ENCODE measurements at places on chromosomes 5 and 9. TPM values are rescaled to one million over a fixed set of nuclear protein-coding genes. Genes with fewer than 3 reads are reported as not detected.

DNA sequence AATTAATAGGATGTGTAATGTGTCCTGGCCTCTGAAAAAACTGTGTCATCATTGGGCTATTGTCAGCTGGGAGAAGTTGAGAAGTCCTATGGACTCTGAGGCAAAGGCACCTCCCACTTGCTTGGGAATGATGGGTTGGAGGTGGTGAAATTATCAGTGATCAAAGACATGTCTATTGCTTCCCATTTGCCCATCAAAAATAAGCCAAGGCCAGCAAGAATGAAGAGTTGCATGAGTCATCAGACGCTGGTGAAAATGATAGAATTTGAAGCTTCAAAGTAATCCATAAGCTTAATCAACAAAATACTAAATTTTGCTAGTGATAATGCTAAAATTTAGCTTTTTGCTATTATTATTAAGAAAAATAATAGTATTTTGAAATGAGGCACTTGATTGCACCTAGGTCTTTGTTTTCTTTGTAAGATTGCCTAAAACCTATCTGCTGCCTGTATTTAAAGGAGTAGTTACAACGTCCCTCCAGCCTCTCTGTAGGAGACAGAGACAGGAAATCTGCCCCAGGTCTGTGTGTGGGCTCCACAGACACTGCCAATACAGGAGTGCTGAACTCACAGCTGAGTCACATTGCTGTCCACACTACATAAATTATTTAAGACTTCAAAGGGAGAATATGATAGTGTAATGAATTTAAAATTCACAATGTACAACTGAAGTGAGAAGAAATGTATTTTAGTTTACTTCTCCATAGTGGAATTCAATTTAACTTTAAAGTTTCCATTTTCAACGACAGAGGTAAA lies 48.4 kb upstream of the APC start:
- no peak for DNase-seq

- no peak for DNase-seq
These were observed 179.8 kb downstream of the ENC1 start for GRCh38 chr5:74460694-74461093.

DNA sequence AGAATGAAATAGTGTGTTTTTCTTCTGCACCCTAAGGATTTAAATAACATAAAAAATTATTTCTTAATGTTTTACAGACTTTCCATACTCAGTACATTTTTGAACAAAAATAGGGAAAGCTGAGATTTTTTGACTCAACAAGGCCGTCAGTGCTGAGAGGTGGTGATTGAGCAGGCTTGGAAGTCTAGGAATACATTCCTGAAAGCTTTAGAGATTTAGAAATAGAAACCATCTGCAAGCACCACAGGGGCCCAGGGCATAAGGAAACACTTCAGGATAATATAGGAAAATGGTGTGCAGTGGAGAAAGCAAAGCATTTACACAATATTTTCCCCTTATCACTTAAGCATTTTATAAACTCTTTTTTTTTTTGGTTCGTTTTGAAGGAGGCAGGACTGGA lies 5.2 kb downstream of the BASP1 start:
- no peak for DNase-seq

DNA sequence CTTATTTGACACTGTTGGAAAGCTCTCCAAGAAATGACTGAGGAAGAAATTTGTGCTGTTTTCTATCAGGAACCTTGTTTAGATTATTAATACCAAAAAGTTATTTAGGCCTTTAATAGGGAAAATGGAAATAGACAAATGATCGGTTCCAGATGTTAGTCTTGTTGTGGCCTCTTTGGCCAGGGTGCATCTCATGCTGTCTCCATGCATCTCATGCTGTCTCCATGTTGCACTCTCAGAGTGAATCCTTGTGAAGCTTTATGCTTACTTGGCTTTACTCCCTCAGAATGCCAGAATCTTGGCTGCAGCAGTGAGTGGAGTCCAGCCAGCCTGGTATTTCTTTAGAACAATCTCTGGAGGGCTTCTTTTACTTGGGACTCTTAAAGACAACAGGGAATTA lies 185.5 kb downstream of the ARHGAP26 start:
- no peak for DNase-seq

- DNase-seq = no peak
These were observed 18.0 kb upstream of the GABBR2 start for GRCh38 chr9:98726735-98727134.

- no peak for DNase-seq
These were observed 10.7 kb upstream of the CERCAM start for GRCh38 chr9:128409978-128410377.

DNA sequence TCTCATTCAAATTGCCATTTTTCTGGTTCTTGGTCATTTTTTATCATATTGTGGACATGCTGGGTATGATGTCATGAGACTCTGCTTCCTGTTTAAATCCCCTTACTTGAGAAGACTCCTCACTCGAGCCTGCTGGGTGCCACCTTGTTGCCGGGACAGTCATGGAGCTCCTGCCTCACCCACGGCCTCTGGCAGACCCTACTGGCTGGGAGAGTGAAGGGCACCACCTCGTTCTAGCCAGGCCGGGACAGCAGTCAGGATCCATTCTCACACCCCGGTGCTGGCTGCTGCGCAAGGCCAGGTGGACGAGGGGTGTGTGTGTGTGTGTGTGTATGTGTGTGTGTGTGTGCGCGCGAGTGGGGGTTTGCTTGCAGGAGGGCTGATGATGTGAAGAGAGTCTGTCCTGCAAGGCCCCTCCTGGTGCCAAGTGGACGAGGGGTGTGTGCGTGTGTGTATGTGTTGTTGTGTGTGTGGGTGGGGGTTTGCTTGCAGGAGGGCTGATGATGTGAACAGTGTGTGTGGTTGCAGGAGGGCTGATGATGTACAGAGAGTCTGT lies 4.4 kb downstream of the CEP72 start:
- no peak for DNase-seq

DNA sequence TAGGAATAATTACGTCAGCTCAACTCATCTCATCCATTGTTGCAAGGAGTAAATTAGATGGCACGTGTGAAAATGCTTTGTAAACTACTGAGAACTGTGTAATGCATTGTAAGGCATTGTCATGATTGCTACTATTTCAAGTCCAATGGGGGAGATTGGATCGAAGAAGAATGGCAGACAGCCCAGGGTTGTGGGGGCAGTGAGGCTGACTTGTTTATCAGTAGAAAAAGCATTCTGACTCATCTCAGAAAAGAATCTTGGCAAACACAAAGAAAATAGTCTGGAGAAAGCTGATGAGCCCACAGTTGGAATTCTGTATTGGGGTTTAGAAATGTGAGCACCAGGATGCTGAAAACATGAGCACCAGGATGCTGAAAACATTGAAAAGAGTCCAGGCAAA lies 28.0 kb upstream of the DAP start:
- no peak for DNase-seq

DNA sequence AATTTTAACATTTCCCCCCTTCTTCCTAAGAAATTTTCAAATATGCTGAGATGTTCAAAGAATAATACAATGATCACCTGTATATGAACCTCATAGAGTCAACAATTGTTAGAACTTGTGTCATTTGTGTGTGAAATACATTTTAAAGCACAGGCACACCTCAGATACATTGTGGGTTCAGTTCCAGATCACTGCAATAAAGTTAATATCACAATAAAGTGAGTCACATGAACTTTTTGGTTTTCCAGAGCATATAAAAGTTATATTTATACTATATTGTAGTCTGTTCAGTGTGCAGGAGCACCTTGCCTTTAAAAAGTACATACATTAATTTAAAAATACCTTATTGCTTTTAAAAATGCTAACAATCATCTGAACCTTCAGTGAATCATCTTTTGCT lies 50.0 kb downstream of the MCCC2 start:
- DNase-seq = no peak

DNA sequence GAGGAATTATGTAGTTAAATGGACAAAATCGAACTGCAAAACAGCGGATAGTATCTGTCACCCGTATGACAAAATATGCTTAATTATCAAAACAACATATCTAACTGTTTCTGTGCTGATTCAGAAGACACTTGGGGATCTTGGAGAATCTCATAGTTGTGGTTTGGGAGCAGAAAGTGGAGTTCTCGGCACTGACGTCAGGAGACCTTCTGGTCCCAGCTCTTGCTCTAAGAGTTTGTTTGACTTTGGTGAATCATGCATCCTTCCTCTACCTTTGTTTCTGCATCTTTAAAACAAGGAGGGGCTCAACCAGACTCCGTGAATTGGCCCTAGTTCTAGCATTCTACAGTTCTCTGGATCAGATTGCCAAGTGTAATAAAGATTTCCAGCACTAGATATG lies 37.0 kb upstream of the TAF1L start:
- no peak for DNase-seq

GRCh38 chr5:90962481-90962880 lies 403.9 kb downstream of the ADGRV1 start:
- no peak for DNase-seq

- no peak for DNase-seq
These were observed 44.5 kb upstream of the GRHPR start for GRCh38 chr9:37377688-37378612.

DNA sequence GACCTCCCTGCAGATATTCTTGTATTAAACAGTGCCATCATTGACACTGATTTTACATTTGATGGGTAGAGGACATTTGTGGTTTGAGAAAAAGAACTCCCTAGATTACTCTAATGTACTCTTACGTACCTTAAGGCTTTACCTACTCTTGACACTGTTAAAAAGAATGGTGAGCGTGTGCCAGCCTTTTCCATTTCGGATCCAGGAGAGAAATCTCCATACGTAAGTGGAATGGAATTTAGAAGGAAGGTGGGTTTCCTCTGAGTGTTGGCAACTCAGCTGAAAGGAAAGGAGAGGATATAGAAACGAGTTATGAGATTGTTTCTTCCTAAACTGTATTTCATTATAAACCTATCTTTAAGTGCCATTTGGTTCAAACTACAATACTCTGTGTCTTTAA lies 40.9 kb downstream of the TNPO1 start:
- no peak for DNase-seq

DNA sequence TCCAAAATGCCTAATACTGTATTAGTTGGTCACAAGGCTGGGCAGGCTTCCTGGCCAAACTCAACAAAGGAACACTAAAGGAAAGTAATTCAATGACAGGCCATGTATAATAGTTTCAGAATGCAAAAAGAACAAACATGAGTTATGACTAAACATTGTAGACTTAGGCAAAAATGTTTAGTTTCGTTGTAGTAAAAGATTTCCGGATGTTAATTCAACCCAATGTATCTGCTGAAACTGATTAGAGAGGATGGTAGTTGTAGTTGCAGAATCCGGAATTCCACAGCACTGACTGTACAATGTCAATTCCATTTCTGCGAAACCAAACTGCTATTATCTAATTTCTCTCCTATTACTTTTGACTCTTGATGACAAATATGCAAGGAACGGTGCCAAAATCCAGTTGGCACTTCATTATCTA lies 117.9 kb upstream of the FST start:
- DNase-seq = no peak

GRCh38 chr5:145990170-145990569 lies 53.8 kb downstream of the SH3RF2 start:
- DNase-seq = no peak

- DNase-seq = no peak
These were observed 30.4 kb upstream of the LRRTM2 start for GRCh38 chr5:138905541-138905940.

DNA sequence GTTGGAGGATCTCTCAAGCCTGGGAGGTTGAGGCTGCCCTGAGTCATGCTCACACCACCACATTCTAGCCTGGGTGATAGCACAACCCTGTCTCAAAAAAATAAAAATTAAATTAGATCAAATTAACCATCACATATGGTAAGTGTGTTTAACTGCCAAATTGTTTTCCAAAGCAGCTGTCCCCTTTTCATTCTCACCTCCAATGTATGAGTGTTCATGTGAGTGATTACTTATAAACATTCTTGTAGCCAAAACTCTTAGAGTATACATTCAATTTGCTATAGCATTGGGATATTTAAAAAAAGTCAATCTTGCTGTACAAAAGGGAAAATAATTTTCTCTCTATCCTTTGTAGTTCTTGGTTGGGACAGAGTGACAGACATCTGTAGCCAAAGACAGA lies 53.4 kb upstream of the SNAPC3 start:
- DNase-seq = no peak

OBP2B gene
- not detected for polyA plus RNA-seq

ARID3C gene
- polyA plus RNA-seq = 0.20 TPM

ODF2 gene
- polyA plus RNA-seq = 58.3 TPM

PCDHGA6 gene
- polyA plus RNA-seq = 8.1 TPM

UCK1 gene
- polyA plus RNA-seq = 37.5 TPM

AFAP1L1 gene
- 21.9 TPM for polyA plus RNA-seq

FCN2 gene
- polyA plus RNA-seq = 0.48 TPM

S100Z gene
- 0.32 TPM for polyA plus RNA-seq

N4BP3 gene
- polyA plus RNA-seq = 3.4 TPM

Measured in left kidney (tissue), 8 donors.